ENCODE measurements at places on chromosomes 3 and 15.

DNA sequence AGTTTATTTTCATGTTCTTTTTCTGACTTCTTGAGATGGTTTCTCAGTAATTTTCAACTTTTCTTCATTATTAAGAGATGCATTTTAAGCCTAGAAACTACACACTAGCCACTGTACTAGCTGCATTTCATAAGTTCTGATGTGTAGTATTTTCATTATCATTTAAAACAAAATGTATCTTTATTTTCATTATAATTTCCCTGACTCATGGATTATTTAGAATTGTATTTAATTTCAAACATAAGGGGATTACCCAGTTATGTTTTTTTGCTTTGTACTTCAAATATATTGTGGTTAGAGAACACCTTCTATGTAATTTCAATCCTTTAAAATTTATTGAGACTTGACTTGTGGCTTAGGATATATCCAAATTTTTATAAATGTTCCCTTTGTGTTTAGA lies 44.5 kb downstream of the STT3B start:
- DNase-seq, result no peak

DNA sequence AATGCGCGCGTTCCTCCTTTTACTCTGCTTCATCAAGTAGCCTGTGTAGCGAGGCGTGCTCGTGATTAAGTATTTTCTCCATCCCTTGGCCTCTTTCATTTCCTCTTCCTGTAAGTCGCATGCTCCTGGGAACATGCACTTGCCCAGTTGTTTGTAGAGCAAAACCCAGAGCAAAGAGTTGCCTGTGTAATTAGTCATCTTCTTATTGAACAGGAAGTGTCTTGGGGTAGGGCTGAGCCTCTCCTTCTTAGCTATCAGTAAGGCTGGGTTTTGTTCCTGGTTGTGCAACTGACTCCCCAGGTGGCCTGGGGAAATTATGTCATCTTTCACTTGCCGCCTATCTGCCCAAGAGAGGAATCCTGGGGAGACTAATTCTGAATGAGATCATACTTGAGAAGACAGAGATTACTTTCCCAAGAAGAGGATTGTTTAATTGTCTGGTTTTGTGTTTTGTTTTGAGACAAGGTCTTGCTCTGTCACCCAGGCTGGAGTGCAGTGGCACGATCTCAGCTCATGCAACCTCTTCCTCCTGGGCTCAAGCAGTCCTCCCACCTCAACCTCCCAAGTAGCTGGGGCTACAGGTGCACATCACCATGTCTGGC lies 14.9 kb downstream of the LIPH start:
- no peak for DNase-seq

GRCh38 chr3:53555068-53555588 lies 60.7 kb downstream of the CACNA1D start:
- no peak for DNase-seq

GRCh38 chr3:182142928-182143327 lies 431.2 kb downstream of the SOX2 start:
- DNase-seq, result no peak

GRCh38 chr15:39624806-39625205 lies 43.9 kb downstream of the THBS1 start:
- no peak for DNase-seq

DNA sequence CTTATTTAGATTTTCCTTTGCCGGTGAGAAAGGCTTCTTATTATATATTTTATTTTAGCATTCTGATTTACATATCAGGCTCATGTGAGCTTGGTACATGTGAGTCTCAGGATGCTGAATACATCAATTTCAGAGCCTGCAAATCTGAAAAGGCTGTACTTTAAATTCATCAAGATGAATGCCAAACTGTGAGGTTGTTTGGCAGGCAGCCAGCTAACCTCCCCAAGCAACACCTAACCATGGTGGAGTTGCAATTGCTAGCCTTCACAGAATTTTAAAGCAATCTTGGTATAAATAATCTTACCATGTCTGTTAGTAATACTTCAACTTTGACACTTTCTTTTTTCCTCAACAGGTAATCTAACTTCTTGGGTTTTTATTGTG lies 252.5 kb downstream of the CDIN1 start:
- DNase-seq, result peak; percentile 17

DNA sequence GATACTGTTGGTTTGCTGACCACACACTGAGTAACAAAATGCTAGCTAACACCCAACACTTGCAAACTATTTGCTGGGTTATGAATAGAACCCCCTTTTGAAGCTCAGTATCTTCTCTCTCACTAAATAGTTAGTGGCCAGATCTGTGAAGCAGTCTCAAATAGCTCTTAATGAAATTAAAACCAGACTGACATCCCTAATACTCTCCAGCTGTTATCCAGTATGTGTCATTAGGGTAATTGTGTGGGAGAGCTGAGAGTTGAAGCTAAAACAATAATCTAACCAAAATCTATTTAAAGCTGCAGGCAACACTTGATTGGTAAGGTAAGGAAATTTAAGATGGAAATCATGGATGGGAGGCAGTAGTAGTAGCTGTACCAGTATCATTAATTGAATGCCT lies 110.4 kb upstream of the RORA start:
- DNase-seq, result no peak

DNA sequence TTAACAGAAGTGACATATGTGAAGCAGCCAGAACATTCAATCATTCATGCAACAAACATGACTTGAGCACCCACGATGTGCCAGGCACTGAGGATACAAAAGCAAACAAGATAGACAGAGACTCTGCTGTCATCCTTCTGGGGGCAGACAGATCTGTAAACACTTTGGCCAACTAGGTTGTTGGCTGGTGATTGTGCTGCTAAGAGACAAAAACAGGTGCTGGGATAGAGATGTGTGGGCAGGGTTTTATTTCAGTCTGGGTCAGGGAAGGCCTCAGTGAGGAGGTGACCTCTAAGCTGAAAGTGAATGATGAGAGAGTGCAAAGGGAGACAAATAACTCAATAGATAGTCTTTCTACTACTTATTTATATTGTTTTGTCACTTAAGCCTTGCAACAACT lies 147.0 kb upstream of the VEPH1 start:
- no peak for DNase-seq

GRCh38 chr15:99735868-99736267 lies 2.6 kb upstream of the LYSMD4 start:
- DNase-seq, result no peak

GRCh38 chr3:138256022-138256421 lies 68.9 kb downstream of the ARMC8 start:
- no peak for DNase-seq

GRCh38 chr3:140455521-140456214 lies 222.2 kb upstream of the TRIM42 start:
- DNase-seq, result no peak

GRCh38 chr3:167397826-167398225 lies 17.7 kb upstream of the ZBBX start:
- no peak for DNase-seq

DNA sequence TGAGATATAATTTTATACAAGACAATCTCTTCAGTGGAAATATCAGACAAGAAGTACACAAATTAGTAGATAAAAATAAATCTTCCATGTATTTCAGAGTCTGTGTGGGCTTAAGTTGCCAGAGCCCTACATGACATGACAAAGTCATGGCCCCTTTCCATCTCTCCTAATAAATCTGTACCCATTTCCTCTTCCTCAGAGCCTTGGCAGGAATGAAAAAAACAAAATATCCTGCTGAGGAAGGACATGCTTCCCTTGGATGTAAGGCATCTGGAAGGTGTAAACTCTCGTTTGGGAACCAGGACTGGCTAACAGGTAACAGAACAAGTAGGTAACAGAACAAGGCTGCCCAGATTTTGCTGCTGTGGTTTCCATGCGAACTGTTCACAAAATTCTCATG lies 148.1 kb downstream of the SNRK start:
- DNase-seq, result no peak

DNA sequence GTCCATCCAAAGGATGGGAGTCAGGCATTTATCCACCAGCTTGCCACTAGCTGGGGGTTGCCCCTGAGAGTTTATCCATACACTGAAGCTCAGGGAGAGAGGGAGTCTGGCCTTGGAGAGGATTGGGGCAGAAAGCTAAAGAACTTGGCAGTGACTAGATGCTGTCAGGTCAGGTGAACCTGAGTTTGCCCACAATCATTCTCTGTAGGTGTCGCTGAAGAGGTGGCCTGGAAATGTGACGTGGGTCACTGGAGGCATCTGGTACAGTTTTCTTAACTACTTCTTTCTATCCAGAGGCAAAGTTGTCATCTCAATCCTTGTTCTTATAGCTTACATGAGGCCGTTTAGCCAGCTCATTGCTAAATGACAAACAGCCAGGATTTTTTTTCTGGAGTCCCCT lies 298.0 kb upstream of the CTNNB1 start:
- no peak for DNase-seq

- no peak for DNase-seq
Measured at GRCh38 chr3:68924897-68925296, 7.5 kb downstream of the TAFA4 start.

DNA sequence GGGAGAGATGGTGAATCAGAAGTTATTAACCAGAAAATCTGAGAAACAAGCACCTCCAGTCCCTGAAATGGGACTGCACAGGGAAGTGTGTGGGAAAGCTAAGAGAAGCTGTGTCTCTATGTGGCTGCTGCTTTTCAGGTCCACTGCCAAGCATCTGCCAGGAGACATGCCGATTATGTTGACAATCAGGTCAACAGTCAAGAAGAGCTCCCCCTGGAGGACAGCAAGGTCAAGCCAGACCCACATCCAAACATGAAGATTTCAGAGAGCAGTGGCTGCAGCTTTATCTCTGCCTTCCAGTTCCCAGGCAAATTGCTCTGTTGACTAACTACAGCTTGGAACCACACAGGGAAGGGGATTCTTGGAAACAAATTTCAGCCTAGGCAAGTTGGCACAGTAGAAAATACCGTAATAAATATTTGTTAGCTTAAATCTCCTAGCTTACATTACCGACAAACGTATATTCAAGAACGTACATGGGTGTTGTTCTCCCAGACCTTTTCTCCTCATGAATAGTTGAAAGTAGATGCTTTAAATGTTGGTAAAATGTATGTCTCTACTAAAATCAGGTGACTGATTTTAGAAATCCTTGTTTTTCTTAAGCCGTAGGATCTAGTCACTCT lies 394.5 kb upstream of the RARB start:
- peak; percentile 83 for DNase-seq
